ENCODE measurements at places on chromosomes 5 and 9.

- no peak for DNase-seq
Measured at GRCh38 chr9:116423149-116423548, 264.0 kb upstream of the TRIM32 start.

DNA sequence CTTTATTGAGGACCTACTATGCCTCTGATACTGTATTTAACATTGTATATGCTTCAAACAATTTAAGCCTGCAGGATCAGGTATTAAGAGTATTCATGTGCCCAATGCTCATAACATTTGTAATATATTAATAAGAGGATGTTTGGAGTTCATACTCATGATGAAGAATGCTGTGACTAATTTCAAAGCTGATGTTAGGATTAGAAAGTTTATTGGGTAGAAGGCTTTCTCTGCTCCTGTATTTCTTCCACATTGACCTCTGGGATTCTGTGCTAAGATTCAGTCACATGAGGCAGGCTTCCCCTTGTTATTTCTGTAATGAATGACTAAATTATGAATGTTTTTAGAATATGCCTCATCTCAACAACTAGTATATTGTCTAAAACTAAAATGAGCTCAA lies 456.4 kb downstream of the NFIB start:
- DNase-seq: peak; percentile 38

DNA sequence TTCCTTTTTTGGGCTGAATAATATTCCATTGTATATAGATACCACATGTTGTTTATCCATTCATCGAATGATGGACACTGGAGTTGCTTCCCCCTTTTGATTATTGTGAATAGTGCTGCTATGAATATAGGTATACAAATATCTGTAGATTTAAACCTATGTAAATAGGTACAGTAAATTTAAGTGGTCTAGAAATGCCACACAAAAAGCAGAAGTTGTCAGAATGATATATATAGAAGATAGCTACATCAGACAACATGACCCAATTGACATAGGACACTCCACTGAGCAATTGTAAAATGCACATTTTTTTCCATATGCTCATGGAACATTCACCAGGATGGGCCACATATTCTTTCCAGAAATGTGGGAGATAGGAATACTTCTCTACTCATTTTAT lies 77.6 kb downstream of the SMIM15 start:
- no peak for DNase-seq

DNA sequence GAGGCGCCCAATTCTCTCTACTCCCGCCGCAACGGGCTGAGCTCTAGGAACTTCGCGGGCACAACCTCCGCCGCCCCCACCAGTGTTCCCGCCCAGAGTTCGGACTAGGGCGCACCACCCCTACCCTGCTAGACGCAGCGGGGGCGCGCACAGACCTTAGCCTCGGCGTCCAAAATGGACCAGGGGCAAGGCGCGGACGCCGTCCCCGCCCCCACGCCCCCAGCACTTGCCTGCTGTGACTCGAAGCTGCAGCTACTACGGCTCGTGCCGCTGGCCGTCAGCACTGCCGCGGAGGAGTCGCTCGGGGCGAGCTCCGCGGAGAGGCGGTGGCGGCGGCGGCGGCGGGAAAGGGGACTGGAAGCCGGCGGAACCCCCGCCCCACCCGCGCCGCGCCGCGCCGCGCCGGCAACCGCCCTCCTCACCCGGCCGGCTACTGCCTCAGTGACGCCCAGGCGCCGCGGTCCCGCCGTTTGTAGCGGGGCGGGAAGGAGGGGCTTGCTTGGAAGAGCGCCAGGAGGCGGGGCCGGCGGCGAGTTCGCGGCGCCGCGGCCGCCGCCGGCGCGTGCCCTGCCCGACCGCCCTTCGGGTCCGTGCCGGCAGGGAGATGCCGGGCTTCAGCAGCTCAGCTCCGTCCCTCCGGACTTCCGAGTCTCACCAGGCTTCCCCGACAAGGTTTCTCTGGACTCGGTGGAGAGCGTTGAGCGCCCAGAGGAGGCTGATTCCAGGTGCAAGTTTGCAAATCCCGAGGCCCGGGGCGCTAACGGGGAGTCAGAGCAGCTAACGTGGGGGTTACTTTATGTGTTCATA lies 4.5 kb downstream of the ELAVL2 start:
- DNase-seq: peak; percentile 56

- DNase-seq: peak; percentile 29
Measured at GRCh38 chr9:13717322-13718054, 438.0 kb upstream of the MPDZ start.

- DNase-seq: no peak
Measured at GRCh38 chr5:159211729-159212174, 2.4 kb upstream of the RNF145 start.

GRCh38 chr9:4638968-4639367 lies 23.1 kb upstream of the PLPP6 start:
- no peak for DNase-seq
